ENCODE measurements at places on chromosomes 6 and 20. TPM values are rescaled to one million over a fixed set of nuclear protein-coding genes. Genes with fewer than 3 reads are reported as not detected.
A peak's percentile ranks its signal among the peaks of the same experiment; 100 is the strongest.

- peaks cover 2% of the 10 kb centered on the region for H3K27me3 ChIP-seq
- DNase-seq = no peak
- H3K36me3 ChIP-seq = no peaks in the 10 kb centered on the region
- H3K4me1 ChIP-seq = no peaks in the 10 kb centered on the region
Observed at GRCh38 chr6:38957426-38957825, 91.2 kb upstream of the GLP1R start.

The DLL1 gene
- total RNA-seq = 24.8 TPM

DNA sequence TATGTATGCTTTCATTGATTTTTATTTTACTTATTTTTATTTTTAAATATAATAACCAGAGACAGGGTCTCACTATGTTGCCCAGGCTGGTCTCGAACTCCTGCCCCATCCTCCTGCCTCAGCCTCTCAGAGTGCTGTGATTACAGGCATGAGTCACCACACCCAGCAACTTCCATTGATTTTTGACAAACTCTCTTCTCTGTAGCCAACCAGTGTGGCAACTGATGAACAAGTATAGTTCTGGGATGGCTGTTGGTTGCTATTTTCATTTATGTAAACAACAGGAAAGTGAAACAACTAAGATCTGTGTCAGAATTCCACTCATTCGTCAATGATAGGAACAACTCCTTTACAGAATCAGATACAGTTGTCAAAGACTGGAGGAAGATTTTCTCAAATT, 356.7 kb upstream of the JARID2 start:
- H3K27ac ChIP-seq = no peak overlapping the region
- no peaks in the 10 kb centered on the region for H3K27me3 ChIP-seq
- no peak overlapping the region for H3K4me3 ChIP-seq
- no peak for DNase-seq

DNA sequence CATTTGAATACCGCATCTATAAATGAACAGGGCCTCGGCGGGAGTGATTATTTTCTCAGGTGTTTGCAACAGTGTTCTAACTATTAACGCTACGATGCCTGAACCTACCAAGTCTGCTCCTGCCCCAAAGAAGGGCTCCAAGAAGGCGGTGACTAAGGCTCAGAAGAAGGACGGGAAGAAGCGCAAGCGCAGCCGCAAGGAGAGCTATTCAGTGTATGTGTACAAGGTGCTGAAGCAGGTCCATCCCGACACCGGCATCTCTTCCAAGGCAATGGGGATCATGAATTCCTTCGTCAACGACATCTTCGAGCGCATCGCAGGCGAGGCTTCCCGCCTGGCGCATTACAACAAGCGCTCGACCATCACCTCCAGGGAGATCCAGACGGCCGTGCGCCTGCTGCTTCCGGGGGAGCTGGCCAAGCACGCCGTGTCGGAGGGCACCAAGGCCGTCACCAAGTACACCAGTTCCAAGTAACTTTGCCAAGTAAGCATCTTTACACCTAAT, 70.9 kb downstream of the HFE start:
- peak overlapping the region; percentile 64 for H3K27ac ChIP-seq
- H3K4me3 ChIP-seq = peak overlapping the region; percentile 99
- H3K27me3 ChIP-seq = no peaks in the 10 kb centered on the region
- H3K4me1 ChIP-seq = no peaks in the 10 kb centered on the region
- no peaks in the 10 kb centered on the region for H3K36me3 ChIP-seq

DNA sequence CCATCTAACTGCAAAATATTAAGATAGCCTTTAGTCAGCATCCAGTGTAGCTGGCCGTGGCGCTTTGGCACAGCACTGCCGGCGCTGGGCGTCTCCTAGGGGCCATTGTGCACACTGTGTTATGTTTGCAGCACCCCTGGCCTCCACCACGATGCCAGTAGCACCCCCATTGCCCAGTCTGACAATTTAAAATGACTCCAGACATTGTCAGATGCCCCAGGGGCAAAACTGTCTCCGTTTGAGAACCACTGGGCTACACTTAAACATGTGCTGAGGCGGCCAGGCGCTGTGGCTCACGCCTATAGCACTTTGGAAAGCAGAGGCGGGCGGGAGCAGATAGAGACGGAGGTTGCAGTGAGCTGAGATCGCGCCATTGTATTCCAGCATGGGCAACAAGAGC, 6.0 kb upstream of the MTG2 start:
- no peaks in the 10 kb centered on the region for H3K27me3 ChIP-seq

DNA sequence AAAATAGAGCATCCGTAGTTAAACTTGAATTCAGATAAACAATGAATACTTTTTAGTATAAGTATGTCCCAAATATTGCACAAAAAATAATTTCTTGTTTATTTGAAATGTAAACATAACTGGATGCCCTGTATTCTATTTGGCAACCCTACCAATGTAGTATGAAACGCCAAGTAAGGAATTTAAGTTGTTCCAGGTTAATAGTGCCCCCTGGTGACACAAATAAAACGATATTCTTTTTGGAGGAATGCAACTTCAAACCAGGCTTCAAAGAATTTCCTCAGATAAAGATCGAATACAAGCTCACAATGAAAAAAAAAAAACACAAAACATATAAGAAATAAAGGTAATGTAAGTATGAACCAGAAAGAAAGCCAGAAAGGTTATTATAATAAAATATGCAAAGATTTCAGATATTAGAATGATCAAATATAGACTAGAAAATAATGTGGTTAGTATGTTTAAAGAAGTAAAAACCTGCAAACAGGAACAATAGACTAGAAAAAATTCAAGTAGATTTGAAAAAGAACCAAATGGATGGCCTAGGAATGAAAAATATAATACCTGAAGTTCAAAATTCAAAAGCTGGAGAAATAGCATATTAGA, 18.4 kb upstream of the AKAP7 start:
- H3K4me3 ChIP-seq = no peak overlapping the region
- no peaks in the 10 kb centered on the region for H3K4me1 ChIP-seq
- H3K36me3 ChIP-seq = no peaks in the 10 kb centered on the region
- no peak overlapping the region for H3K27ac ChIP-seq

- H3K4me1 ChIP-seq = no peaks in the 10 kb centered on the region
- DNase-seq = no peak
- H3K27me3 ChIP-seq = no peaks in the 10 kb centered on the region
- H3K36me3 ChIP-seq = no peaks in the 10 kb centered on the region
- no peak overlapping the region for H3K4me3 ChIP-seq
- no peak overlapping the region for H3K27ac ChIP-seq
Observed at GRCh38 chr6:28865401-28866204, 58.2 kb downstream of the TRIM27 start.

DNA sequence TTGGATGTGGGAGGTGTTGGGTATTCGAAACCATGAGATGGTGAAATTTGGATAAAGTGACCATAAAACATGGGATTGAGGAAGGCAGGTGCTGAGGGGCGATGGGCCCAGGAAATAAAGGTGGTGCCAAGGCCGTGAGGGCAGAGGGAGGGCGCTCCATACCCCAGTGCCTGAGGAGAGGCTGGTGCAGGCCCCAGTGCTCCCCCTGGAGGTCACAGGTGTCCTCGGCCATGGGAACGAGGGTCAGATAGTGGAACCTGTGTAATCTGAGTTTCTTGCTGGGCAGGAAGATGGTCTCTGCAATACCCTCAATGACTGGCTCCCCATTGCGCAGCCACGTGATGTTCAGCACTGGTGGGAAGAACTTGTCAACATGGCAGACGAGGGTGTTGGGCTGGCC, 16.2 kb downstream of the HLA-DPB1 start:
- no peak overlapping the region for H3K4me3 ChIP-seq
- no peaks in the 10 kb centered on the region for H3K27me3 ChIP-seq
- H3K27ac ChIP-seq = no peak overlapping the region
- H3K36me3 ChIP-seq = peaks cover 3% of the 10 kb centered on the region
- DNase-seq = peak; percentile 63

DNA sequence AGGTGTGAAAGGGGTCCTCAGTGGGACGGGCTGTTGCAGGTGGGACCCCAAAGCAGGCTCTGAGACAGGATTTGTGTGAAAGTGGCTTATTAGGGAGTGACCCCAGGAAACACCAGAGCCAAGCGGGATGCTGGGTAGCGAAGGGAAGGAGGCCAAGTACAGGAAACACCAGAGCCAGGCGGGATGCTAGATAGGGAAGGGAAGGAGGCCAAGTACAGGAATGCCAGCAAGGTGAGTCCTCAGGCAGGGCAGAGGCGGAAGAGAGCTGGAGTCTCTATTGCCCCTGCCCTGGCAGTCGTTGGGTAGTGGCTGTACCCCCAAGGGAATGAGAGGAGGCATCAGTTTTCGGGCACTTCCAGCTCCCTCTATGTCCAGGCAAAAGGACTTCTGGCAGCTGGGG, 30.5 kb upstream of the TGM2 start:
- peak; percentile 33 for DNase-seq
- H3K36me3 ChIP-seq = no peaks in the 10 kb centered on the region
- no peaks in the 10 kb centered on the region for H3K27me3 ChIP-seq
- no peak overlapping the region for H3K4me3 ChIP-seq
- H3K27ac ChIP-seq = no peak overlapping the region
